Ascending aorta (tissue), 2 donors: ENCODE measurements at places on chromosomes 6 and 20.
A peak's percentile ranks its signal among the peaks of the same experiment; 100 is the strongest.

- H3K4me1 ChIP-seq: peaks cover 8% of the 10 kb centered on the region
- no peaks in the 10 kb centered on the region for H3K36me3 ChIP-seq
- H3K4me3 ChIP-seq: no peak overlapping the region
- H3K27ac ChIP-seq: no peak overlapping the region
- no peaks in the 10 kb centered on the region for H3K27me3 ChIP-seq
Observed at GRCh38 chr6:34523441-34524206, 32.5 kb downstream of the SPDEF start.

DNA sequence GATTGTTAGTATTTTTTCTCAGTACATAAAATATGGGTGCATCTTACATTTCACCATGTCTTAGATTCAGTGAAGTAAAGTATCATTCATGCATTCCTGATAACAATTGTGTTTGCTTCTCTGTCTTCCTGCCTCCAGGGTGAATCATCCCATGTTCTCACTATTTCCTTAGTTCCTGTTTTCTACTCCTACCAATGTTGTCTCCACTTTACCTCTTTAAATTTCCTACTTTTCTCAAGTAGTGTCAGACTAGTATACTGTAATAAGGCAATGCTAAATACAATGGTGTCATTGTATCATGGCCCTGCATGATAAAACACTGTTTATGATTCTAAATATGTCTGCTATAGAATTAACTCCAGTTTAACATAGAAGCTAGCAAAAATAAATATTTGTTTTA is 37.4 kb upstream of the GABRR1 start:
- no peaks in the 10 kb centered on the region for H3K27me3 ChIP-seq
- DNase-seq: no peak
- H3K36me3 ChIP-seq: no peaks in the 10 kb centered on the region
- H3K4me3 ChIP-seq: no peak overlapping the region
- H3K27ac ChIP-seq: no peak overlapping the region

DNA sequence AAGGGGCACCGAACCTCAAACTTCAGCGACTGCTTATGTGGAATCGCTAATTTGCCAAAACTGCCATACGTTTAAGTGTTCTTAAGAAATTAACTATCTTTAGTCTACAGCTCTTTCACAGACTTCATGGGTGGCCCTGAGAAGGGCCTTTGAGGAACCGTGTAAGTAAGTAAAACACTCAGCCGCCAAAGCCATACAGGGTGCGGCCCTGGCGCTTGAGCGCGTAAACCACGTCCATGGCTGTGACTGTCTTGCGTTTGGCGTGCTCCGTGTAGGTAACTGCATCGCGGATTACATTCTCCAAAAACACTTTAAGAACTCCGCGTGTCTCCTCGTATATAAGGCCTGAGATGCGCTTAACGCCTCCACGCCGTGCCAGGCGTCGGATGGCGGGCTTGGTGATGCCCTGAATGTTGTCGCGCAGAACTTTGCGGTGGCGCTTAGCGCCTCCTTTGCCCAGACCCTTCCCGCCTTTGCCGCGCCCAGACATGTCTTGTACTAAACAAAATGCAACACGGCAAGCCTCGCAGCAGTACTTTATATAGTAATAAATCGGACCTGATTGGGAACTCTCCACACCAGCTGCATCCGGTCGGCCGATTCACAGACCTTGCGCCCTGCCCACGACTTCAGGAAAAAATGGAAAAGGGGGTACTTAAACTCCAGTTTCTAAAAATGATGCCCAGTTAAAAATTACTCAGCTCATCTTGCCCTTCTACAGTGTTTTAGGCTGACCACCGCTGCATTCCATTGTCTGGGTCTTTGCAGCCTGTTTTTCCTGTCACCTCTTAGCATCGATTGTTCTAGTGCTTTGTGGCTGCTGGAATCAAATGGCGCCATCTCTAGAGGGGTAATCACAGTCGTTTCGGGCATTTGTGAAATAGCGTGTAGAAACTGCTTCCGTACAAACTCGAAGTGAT is 38.9 kb downstream of the OR2B2 start:
- no peaks in the 10 kb centered on the region for H3K27me3 ChIP-seq
- no peaks in the 10 kb centered on the region for H3K4me1 ChIP-seq
- H3K4me3 ChIP-seq: peak overlapping the region; percentile 72
- DNase-seq: peak; percentile 76
- H3K36me3 ChIP-seq: no peaks in the 10 kb centered on the region

GRCh38 chr20:61803416-61803914 is 262.2 kb downstream of the TAF4 start:
- H3K4me1 ChIP-seq: no peaks in the 10 kb centered on the region
- H3K27me3 ChIP-seq: no peaks in the 10 kb centered on the region
- DNase-seq: no peak
- no peak overlapping the region for H3K4me3 ChIP-seq
- H3K36me3 ChIP-seq: no peaks in the 10 kb centered on the region
- no peak overlapping the region for H3K27ac ChIP-seq
